ENCODE measurements at places on chromosomes 6 and 20.

- no peak for DNase-seq
Observed at GRCh38 chr6:134026597-134026996, 25.8 kb downstream of the SLC2A12 start.

GRCh38 chr6:106977246-106977645 is 2.7 kb upstream of the CD24 start:
- DNase-seq, result no peak

GRCh38 chr6:42790549-42791181 is 8.8 kb downstream of the BICRAL start:
- no peak for DNase-seq

- DNase-seq, result no peak
Observed at GRCh38 chr6:17361013-17361412, 32.4 kb upstream of the CAP2 start.

GRCh38 chr6:109892451-109893435 is 85.4 kb upstream of the GPR6 start:
- DNase-seq, result no peak

DNA sequence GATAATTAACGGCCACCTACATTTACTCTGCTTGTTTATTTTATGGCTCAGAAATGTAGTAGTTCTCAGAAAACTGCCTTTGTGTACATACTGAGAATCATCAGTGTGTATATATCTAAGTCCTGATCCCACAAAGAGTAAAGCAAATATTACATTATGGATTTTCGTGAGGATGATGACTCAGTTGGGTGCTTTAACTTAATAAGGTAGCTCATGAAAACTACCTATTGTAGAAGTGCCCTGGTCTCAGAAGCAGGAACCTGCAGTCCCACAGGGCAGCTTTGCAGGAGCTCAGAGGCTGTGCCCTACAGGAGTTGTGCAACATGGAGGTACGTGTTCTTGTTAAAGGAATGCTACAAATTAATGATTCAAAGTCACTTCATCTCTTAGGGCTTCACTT is 108.2 kb downstream of the PLG start:
- DNase-seq, result no peak

- no peak for DNase-seq
Observed at GRCh38 chr6:148890096-148890495, 143.3 kb downstream of the UST start.

DNA sequence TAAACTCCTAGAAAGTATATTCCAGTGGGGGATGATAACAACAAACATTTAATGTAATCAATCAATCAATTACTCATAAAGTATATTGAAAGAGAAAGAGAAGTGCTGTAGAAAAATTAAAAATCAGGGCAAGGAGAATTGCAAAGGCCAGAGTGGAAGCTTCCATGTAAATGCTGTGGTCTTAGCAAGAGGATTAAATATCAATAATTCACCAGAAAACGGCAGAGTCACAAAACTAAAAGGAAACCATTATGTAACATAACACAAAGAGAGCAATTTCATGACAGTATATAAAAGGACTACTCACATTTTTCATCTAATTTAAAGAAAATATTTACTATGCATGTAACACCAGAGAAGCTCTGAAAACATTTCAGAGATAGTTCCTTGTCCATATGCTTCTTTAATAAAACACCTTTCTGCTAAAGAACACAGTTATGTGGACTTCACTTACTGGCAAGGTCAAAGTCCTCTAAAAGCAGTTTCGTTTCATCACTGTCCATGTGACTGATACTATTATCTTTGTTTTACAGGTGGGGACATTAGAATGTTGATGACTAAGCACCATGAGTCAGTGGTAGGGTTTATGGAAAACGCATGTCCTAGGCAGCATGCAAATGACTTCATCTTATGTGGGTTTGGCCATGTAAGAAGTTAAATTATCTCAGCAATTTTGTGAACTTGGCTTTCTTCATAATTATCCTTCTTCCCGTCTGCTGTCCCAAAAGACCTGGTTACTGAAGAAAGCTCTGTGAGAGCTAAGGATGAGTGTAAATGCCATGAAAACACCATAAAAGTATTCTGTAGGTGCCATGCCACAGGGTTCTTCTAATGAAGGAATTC is 185.8 kb upstream of the TENT5A start:
- no peak for DNase-seq

DNA sequence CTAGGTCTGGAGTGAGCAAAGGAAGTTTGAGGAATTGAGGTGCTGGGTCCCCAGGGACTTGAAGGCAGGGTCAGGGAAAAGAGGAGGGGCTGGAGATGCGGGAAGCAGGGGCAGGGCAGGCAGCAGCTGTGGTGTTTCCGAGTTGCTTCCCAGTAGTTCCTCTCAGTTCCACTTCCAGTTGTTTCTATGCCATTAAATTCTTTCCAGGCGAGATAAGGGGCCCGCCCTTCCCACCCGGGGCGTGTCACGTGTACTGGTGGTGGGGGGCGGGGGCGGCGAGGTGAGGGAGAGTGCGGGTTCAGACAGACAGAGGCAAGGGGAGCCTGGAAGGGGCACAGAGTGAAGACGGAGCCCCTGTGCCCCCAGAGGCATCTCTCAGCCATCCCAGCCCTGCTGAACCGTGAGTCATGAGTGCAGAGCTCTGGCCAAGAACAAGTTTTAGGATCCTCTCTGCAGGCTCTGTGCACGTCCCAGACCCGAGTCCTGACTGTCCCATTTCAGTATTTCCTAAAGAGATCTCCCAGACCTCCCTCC is 977 bp downstream of the TNXB start:
- DNase-seq, result peak; percentile 47

- peak; percentile 73 for DNase-seq
Observed at GRCh38 chr6:41581381-41581991, 35.3 kb downstream of the FOXP4 start.
